ENCODE measurements at places on chromosomes 4 and X. TPM values are rescaled to one million over a fixed set of nuclear protein-coding genes. Genes with fewer than 3 reads are reported as not detected.

- no peak overlapping the region for H3K4me3 ChIP-seq
- H3K4me1 ChIP-seq: no peaks in the 10 kb centered on the region
- H3K27ac ChIP-seq: no peak overlapping the region
- no peaks in the 10 kb centered on the region for H3K36me3 ChIP-seq
These were observed 202.5 kb upstream of the RPL34 start for GRCh38 chr4:108417923-108418322.

DNA sequence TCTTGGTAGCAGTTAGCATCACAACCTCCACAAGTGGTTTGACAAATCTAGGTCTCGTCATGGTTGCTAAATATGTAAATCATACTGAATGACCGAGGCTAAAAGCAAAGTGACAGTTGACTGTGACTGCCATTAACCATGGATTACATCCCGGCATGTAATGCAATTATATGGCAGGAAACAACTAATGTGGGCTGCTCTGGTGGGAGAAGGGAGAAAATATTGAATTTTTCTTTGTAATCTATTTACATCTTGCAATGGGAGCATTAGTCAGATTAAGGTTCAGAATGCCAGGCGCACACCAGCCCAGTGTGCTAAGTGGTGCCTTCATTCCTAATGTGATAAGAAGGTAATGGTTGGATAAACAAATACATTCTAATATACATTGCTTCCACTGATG is 35.8 kb downstream of the UNC5C start:
- H3K36me3 ChIP-seq: no peaks in the 10 kb centered on the region
- H3K27ac ChIP-seq: no peak overlapping the region
- DNase-seq: no peak
- H3K4me1 ChIP-seq: peaks cover 9% of the 10 kb centered on the region

- no peak for DNase-seq
- H3K4me3 ChIP-seq: no peak overlapping the region
- no peaks in the 10 kb centered on the region for H3K27me3 ChIP-seq
- no peak overlapping the region for H3K27ac ChIP-seq
These were observed 92.0 kb upstream of the CBR4 start for GRCh38 chr4:169102026-169102425.

DNA sequence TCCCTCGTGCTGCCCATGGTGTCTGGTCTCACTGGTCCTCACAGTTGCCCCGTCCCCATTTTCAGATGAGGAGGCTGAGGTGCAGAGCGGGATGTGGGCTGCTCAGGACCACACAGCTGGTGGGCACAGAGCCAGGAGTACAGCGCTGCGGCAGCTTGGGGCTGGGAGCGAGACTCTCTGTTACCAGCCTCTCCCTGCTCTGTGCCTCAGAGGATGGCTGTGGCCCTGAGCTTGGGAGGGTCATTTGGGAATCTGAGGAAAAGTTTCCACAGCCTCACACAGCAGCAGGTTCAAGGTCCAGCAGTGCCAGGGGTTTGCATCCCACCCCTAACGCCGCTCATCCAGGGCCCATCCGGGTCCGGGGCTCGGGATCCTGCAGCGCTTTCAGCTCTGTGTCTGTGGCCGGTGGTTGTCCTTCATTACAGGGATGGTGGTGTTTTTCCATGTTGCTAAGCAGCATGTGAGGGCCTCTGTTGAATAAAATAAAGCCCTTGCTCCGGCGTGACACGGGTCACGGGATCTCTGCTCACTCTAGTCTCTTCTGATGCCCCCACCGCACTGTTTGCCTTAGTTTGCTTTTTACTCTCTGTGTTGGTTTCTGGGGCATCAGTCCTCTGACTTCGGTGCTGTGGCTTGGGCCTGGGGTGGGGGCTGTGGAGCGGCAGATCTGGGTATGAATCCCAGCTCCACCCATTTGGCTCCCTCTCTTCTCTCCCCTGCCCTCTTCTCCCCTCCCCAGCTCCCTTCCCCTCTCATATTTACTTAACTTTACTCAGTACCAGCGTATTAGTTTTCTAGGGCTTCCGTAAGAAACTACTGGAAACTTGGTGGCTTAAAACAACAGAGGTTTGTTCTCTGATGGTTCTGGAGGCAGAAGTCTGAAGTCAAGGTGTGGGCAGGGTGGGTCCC is 6.5 kb downstream of the WFS1 start:
- no peak for DNase-seq
- no peak overlapping the region for H3K27ac ChIP-seq

DNA sequence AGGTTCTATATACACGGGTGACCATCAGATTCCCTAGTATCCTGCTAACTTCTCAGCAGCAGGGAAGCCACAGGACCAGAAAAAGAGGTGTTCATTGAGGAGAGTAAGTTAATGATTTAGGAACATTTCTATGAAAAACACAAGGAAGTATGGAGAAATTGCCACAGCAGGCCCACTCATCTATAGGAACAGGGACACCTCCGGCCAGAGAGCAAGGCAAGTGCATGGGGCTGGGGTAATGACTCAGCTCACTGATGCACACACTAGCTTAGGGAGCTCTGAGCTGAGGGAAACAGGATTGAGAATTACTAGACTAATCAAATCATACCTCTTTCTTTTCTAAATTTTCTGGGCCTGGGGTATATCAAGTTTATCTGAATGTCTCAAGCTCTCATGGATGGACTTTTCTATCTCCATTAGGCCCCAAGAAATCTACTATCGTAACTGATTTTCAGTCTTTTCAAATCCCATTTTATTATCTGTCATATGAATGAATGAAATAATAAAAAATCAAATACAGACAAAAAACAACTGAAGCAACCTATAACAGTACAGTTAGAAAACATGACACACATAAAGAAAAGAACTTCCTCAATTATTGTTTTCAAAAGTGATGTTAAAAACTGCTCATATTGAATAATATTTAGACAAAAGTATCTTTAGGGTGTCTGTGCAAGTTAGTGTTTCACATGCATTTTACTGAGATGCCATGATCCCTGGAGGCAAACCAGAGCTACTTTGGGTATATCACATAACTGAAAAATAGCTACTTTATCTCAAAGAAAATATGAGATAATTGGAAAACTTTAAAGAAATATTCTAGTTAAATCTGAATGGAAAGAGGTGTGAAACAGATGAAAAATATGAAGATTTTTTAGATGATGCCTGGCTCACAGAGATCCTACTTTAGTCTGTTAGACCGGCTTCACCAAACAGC is 89.8 kb downstream of the FBXO8 start:
- no peak for DNase-seq
- H3K4me3 ChIP-seq: no peak overlapping the region
- no peak overlapping the region for H3K27ac ChIP-seq
- H3K36me3 ChIP-seq: no peaks in the 10 kb centered on the region

GRCh38 chrX:108029928-108030711 is 14.7 kb upstream of the VSIG1 start:
- no peak overlapping the region for H3K4me3 ChIP-seq
- no peak overlapping the region for H3K27ac ChIP-seq
- no peak for DNase-seq
- H3K4me1 ChIP-seq: no peaks in the 10 kb centered on the region

DNA sequence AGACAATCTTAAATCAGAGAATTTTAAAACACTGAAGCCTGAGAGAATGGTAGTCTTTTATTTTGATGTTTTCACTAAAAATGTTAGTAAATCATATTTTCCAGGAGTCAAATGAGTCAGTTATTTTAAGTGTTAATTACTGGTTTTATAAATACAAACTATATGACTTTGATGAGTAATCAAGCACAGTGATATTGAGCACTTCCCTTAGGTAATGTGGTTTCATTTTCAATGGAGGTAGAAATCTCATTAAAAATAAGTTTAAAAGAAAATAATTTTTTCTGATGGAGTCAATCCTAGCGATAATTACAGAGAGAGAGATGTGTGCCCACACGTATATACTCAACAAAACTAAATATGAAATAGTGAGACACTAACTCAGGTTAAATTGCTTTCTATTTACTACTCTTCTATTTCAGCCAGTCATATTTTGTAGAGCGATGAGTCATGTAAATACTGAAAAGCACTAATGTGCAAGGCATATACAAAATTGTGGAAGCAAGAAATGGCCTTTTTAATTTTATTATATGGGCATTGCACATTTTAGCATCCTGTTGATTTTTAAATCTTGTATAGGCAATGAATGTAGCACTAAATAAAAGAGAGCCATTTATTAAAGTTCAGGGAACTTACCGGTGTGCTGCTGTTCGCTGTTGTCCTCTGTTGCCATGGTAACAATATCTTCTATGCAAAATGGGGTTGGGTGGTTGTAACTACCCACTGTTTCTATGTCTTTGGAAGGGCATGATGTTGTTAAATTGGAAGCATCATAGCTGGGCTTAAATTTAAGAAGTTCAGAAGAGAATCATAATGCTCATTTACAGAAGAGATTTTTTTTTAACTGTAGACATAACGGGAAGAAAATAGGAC is 513.7 kb downstream of the TLL1 start:
- H3K27me3 ChIP-seq: no peaks in the 10 kb centered on the region
- DNase-seq: peak; percentile 32
- no peaks in the 10 kb centered on the region for H3K36me3 ChIP-seq
- H3K27ac ChIP-seq: no peak overlapping the region

Gene SPANXD
- total RNA-seq: not detected

Gene XAGE1A
- not detected for total RNA-seq

Gene BCORL1
- total RNA-seq: 2.2 TPM

Gene DNAAF6
- total RNA-seq: not detected

Gene GAGE1
- total RNA-seq: not detected
